ENCODE measurements at places on chromosomes 6 and 20. TPM values are rescaled to one million over a fixed set of nuclear protein-coding genes. Genes with fewer than 3 reads are reported as not detected.
A peak's percentile ranks its signal among the peaks of the same experiment; 100 is the strongest.

- H3K27ac ChIP-seq: no peak overlapping the region
- H3K4me3 ChIP-seq: no peak overlapping the region
- H3K27me3 ChIP-seq: no peaks in the 10 kb centered on the region
- DNase-seq: no peak
Observed at GRCh38 chr6:162014069-162014811, 713.3 kb downstream of the PRKN start.

DNA sequence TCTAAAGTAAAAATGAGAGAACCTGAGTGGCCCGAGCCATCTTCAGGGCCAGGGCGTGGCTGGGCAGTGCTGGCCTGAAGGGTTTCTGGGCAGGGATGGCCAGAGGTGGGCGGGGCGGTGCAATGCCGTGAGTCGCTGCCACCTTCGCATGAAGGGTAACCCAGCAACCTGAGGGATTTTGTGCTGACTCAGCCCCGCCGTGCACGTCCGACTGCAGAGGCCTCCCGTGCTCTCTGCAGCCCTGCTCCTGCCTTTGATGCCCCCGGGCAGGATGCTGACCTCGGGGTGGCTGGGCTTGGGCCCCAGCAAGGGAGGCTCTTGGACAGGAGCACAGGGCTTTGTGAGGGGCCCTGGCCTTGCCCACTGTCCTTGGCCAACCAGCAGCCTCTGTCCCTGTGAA is 81.7 kb upstream of the GATA5 start:
- DNase-seq: peak; percentile 21
- H3K36me3 ChIP-seq: no peaks in the 10 kb centered on the region
- no peak overlapping the region for H3K4me3 ChIP-seq

Gene MUCL3
- not detected for total RNA-seq

GRCh38 chr6:78483553-78484197 is 383.7 kb upstream of the IRAK1BP1 start:
- H3K4me1 ChIP-seq: no peaks in the 10 kb centered on the region
- no peak overlapping the region for H3K4me3 ChIP-seq
- no peaks in the 10 kb centered on the region for H3K36me3 ChIP-seq
- DNase-seq: no peak
- no peaks in the 10 kb centered on the region for H3K27me3 ChIP-seq

GRCh38 chr6:9131616-9132015 is 696.3 kb upstream of the SLC35B3 start:
- no peaks in the 10 kb centered on the region for H3K36me3 ChIP-seq
- no peak for DNase-seq
- no peak overlapping the region for H3K4me3 ChIP-seq
- peaks cover 18% of the 10 kb centered on the region for H3K4me1 ChIP-seq

- peaks cover 58% of the 10 kb centered on the region for H3K27me3 ChIP-seq
- H3K4me3 ChIP-seq: no peak overlapping the region
- H3K27ac ChIP-seq: no peak overlapping the region
- H3K36me3 ChIP-seq: no peaks in the 10 kb centered on the region
- H3K4me1 ChIP-seq: no peaks in the 10 kb centered on the region
- DNase-seq: no peak
Observed at GRCh38 chr20:25046181-25046641, 11.7 kb downstream of the ACSS1 start.

DNA sequence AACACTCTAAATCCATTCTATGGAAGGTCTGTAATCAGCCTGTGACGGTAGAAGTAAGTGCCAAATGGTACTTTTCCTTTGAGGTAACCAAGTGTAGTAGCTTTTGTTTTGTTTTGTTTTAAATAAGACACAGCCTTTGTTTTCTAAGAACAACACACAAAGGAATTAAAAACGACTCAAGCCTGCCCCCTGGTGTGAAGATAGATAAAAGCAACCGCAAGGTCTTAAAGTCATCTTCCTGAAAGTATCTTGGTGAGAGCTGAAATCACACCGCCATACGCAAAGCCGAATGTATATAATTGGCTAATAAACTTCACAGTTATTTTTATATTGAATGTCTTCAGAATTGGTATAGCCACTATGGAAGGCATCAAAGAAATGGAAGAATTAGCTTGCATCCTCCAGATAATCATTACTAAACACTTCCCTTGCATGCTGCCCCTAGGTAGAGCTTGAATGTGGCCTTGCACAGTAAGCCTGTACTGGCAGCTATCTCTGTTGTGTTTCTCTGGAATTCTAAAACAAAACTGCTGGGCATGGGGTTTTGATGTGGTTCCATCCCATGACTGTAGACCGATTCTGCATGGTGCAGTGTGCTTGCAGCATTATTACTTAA is 95.6 kb downstream of the LAMP5 start:
- DNase-seq: peak; percentile 82
- H3K36me3 ChIP-seq: no peaks in the 10 kb centered on the region
- H3K4me1 ChIP-seq: no peaks in the 10 kb centered on the region
- no peak overlapping the region for H3K27ac ChIP-seq
- no peak overlapping the region for H3K4me3 ChIP-seq

- no peaks in the 10 kb centered on the region for H3K4me1 ChIP-seq
- no peak for DNase-seq
- H3K36me3 ChIP-seq: no peaks in the 10 kb centered on the region
- H3K27ac ChIP-seq: no peak overlapping the region
Observed at GRCh38 chr6:150511313-150511712, 88.4 kb upstream of the PLEKHG1 start.

DNA sequence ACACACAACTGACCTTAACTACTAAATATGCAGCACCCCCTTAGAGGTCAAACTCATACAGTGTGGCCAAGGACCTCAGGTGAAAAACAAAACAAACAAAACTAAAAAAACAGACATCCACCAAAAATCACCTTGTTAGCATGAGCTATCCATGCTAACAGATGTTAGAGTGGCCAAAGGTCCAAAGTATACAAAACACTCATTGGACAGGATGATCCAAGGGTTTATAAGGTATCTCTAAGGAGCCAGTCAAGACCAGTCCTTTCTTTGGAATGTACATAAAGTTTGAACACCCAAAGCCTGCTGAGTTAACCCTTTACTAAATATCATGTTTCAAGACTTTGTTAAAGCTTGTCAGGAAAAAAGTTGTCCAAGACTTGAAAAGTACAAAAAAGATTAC is 35.8 kb downstream of the THEMIS start:
- no peaks in the 10 kb centered on the region for H3K36me3 ChIP-seq
- H3K27ac ChIP-seq: no peak overlapping the region
- no peaks in the 10 kb centered on the region for H3K4me1 ChIP-seq
- H3K27me3 ChIP-seq: no peaks in the 10 kb centered on the region
- H3K4me3 ChIP-seq: no peak overlapping the region
- no peak for DNase-seq

- no peak overlapping the region for H3K27ac ChIP-seq
- DNase-seq: peak; percentile 63
- no peak overlapping the region for H3K4me3 ChIP-seq
- H3K36me3 ChIP-seq: peaks cover 29% of the 10 kb centered on the region
- no peaks in the 10 kb centered on the region for H3K27me3 ChIP-seq
Observed at GRCh38 chr6:116111552-116112528, 11.2 kb downstream of the NT5DC1 start.

Gene DEF6
- total RNA-seq: 17.8 TPM

DNA sequence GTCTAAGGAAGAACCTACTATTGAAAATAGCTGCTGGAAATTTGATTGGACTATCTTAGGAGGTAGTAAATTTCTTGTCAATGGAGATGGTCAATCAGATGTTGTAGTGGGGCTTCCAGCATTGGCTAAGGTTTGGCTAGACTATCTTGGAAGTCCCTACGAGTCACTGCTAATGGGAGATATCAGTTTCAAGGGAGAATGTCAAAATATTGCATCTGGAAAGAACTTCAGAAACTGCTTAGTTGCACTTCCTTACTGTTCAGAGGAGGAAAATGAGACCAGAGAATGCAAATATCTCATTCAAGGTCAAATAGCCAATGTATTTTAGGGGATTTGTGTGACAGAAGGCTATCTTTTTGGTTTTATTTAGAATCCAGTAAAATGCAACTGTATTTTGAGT is 53.5 kb upstream of the CCN2 start:
- no peaks in the 10 kb centered on the region for H3K4me1 ChIP-seq
- DNase-seq: no peak
- H3K36me3 ChIP-seq: no peaks in the 10 kb centered on the region
- H3K27me3 ChIP-seq: no peaks in the 10 kb centered on the region

- DNase-seq: peak; percentile 4
- no peaks in the 10 kb centered on the region for H3K27me3 ChIP-seq
- no peak overlapping the region for H3K4me3 ChIP-seq
- H3K27ac ChIP-seq: no peak overlapping the region
- peaks cover 5% of the 10 kb centered on the region for H3K4me1 ChIP-seq
- no peaks in the 10 kb centered on the region for H3K36me3 ChIP-seq
Observed at GRCh38 chr6:20946022-20946421, 411.8 kb downstream of the CDKAL1 start.

DNA sequence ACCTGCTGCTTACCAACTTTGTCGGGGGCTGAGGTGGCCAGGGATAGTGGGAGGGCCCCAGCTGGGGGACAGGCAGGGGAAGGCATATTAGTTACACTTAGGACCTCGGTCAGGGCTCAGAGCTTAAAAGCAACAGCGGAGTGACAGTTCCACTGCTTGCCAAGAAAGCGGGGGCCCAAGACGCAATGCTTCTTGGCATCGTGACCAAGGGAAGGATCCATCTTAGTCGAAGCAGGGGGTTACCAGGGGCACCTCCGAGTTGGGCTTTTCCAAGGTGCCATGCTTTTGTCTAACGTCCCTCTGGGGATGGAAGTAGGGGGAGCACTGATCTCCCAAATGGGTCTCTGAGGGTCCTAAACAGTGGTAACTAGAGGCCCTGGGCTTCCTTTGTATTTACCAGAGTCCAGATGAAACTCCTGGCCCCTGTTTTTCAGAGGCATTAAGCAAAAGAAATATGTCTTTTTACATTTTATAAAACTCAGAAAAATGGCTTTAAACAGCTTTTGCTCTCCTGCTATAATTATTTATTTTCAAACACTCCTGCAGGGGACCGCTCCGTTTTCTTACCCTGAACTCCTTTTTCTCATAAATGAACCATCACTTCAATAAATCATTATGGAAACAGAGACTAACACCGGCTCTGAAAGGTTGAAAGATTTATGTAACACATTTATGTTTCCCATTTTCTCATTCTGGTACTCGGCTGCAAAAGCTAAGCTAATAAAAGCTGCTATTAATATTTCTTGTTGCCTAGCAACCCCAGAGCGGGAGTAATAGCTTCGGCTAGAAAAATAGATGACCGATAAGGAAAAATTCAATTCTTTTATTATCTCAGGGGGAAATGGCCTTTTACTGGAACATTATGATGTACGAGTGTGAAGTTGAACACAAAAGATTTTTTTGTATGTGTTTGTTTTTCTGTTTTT is 100.4 kb downstream of the TOX2 start:
- H3K27ac ChIP-seq: no peak overlapping the region
- peaks cover 8% of the 10 kb centered on the region for H3K4me1 ChIP-seq
- no peak for DNase-seq
- H3K36me3 ChIP-seq: no peaks in the 10 kb centered on the region
- no peaks in the 10 kb centered on the region for H3K27me3 ChIP-seq

Data from MCF 10A (cell line).